ENCODE measurements at places on chromosomes 3 and 15.

GRCh38 chr3:125110876-125111480 lies 55.2 kb upstream of the HEG1 start:
- no peak for ATAC-seq

- no peak for ATAC-seq
These were observed 70.5 kb downstream of the PLOD2 start for GRCh38 chr3:146090521-146090920.

GRCh38 chr3:1661839-1662238 lies 436.8 kb upstream of the CNTN4 start:
- no peak for ATAC-seq

- ATAC-seq: no peak
These were observed 103.0 kb downstream of the RPL22L1 start for GRCh38 chr3:170766823-170767575.

GRCh38 chr15:35305031-35305550 lies 220.0 kb upstream of the NANOGP8 start:
- ATAC-seq: no peak

- ATAC-seq: peak; percentile 74
These were observed 87.6 kb downstream of the FOXP1 start for GRCh38 chr3:71495708-71496472.

- no peak for ATAC-seq
These were observed 8.8 kb upstream of the MED12L start for GRCh38 chr3:151076626-151077025.

DNA sequence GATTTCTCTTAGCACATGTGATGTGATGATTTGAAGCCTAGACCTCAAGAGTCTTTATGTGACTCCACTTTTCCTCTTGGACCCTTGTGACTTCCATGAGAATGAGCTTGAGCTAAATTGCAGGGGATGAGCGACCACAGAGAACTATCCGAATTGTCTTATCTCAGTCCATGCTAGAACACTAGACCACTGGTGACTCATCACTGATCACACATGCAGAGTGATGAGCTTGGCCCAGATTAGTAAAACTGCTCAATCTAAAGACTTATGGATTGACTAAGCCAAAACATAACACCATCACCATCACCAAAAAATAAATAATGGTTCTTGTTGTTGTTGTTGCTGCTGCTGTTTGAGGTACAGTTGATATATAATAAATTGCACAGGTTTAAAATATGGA lies 114.1 kb upstream of the CFAP20DC start:
- peak; percentile 44 for ATAC-seq

DNA sequence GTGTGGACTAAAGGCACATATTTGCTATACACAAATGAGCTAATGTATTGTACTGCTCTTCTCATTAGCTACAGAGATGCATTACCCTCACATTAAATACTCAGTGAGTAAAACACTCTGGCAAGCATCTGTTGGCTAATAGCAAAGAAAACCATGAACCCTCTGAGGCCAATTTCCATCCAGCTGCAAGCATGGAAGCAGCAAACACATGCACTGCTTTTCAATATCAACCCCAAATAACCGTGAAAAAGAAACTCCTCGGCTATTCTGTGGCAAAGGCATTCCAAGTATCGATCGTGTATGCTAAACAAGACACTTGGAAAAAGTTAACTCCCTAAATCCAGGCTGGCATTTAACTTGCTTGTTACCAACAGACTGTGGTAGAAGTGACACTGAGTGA lies 67.0 kb downstream of the PEAK1 start:
- ATAC-seq: no peak

Measured in activated T-helper 17 cell treated with anti-CD3 and anti-CD28 coated beads, Interleukin-2, amount 50 U/mL, for 72 hours (primary cell).